ENCODE measurements at places on chromosomes 13 and 19. TPM values are rescaled to one million over a fixed set of nuclear protein-coding genes. Genes with fewer than 3 reads are reported as not detected.

- DNase-seq: no peak
Observed at GRCh38 chr13:43959291-43959690, 79.6 kb downstream of the LACC1 start.

DNA sequence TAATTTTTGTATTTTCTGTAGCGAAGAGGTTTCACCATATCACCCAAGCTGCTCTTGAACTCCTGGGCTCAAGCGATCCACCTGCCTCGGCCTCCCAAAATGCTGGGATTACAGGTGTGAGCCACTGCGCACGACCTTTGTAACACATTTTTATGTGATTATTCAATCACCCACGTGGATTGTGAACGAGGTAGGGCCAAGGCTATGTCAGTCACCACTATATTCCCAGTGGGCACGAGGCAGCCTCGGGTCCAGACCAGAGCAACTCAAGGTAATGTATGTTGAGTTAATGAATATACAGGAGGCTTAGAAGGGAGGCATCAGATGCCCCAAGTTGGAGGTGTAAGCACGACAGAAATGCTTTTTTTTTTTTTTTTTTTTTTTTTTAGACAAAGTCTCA is 8.9 kb downstream of the PTGIR start:
- DNase-seq: peak; percentile 17

GRCh38 chr13:41419206-41419605 is 38.1 kb upstream of the RGCC start:
- no peak for DNase-seq

DNA sequence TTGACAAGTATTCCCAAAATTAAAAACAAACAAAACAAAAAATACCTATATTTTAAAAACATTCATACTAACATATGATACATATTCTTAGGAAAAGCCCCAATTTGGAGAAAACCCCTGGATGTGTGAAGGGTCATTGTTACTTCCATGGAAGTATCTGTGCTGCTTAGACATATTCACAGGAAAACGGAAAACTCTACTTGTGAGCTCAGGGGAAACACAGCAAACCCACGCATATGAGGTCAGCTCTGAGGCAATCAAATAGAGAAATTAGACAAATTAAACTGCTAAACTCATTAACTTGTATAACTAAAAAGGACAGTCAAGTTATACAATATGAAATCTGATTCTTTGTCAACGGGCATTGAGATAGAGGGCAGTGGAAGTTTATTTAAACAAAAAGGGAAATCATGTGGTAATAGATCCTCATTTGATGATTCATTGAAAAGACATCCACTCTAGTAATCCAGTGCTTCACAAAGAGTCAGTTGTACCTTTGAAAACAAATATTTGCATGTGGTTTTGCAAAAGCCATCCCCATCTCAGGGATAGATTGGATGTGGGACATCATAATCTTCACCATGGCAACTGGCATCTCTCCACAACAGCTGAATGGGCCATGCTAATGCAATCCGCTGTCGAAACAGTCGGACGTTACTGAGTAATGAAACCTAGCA is 423.4 kb downstream of the ITGBL1 start:
- DNase-seq: no peak

- no peak for DNase-seq
Observed at GRCh38 chr13:95485518-95486144, 66.9 kb upstream of the CLDN10 start.

DNA sequence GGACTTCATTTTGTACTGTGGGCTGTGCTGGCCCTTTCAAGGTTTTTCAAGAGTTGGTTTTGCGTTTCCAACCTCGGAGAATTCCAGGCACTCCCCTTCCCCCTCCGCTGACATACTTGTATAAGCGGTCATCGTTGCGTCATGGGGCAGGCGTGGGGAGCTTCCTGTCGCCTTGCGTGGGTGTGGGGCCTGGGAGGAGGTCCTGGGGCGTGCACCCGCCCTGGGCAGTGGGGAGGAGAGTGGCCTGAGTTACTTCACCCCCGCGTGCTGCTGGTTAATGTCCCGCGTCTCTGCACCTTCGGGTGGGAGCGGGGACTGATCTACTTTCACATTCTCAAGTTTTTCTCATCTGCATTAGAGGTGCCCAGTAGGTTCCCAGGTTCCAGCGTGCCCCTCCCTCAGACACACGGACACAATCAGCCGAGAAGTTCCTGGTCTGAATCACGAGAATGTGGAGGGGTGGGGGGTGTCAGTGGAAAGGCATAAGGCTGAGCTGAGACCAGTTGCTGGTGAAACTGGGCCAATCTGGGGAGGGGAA is 4.1 kb downstream of the IER2 start:
- DNase-seq: peak; percentile 67

DNA sequence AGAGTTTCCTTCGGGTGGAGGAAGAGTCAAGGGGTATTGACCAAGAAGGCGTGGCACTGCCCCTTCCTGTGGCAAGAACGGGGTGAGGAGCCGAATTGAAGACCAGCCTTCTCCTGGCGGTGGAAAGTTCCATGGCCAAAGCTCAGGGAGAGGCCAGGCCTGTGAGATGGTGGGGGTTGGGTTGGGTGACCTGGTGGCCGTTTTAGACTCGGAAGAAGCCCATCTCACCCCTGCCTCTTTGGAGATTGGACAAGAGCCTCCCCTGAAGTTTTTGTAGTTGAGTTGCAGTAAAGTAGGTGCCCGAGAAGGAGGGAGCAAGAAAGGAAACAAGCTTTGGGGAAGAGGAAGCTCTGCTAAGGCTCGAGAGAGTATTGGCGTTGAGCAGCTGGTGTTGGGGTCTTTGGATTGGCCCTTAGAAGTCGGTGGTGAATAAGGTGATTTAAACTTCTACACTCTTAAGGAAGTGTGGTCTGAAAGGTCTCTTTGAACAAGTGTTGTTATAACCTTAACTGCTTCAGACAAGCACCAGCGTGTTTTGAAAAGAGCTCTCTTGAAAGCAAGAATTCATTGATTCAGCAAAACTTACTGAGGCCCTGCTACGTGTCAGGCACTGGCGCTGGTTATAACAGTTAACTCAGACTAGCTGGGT is 964 bp downstream of the SPINT2 start:
- DNase-seq: peak; percentile 66

DNA sequence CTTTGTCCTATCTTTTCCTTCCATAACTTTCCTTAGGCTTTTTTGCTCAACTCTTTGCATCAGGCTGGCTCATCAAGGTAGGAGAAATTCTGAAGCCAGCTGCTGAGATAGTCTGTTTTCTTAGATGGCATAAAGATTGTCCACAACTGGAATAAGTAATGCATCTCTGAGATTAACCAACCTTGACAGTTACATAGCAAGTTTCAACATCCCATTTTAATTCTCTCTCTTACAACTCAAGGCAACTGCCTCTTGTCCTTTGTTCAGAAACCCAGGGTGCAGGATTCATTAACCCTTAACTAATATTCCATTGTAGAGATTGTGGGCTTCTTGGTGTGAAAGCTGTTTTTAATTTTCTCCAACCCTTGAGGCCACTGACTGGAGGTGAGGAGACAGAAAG is 239.2 kb downstream of the LACC1 start:
- no peak for DNase-seq

GRCh38 chr19:14113762-14114414 is 3.7 kb downstream of the PRKACA start:
- DNase-seq: peak; percentile 50

DNA sequence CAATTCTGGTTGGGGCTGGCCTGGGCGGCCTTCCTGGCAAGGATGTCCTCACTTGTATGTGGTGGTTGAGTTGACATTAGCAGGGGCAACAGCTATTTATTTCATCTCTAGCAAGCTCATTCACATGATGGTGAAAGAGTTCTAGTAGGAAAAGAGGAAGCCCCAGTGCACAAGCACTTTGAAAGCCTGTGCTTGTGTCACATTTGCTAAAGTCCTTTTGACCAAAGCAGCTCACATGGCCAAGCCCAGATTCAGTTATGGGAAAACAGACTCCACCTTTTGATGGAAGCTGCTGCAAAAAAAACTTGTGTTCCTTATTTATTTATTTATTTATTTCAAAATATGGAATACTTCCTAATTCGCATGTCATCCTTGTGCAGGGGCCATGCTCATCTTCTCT is 17.2 kb downstream of the GTF2F2 start:
- DNase-seq: no peak

GRCh38 chr19:55623561-55623960 is 805 bp downstream of the ZNF784 start:
- no peak for DNase-seq

DNA sequence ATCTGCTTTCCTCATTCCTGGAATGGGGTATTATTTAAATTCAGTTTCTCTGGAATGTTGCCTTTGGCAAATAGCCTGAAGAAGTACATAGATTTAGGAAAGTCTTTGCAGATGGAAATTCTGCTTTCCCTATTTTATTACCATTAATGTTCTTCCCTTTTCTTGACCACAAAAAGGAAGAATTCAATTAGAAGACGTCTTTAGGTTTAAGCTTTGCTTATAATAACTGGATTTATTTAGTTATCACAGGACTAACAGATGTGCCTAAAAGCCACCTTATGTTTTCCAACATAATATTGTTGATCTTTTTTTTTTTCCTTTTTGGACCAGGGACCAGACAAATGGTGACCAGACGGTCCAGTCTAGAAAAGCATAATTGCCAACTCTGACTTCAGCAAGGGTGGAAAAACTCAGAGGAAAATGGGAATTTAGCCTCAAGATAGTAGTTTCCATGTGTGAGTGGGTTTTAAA is 210.1 kb upstream of the SPRY2 start:
- no peak for DNase-seq

Gene PTGIR
- 5.3 TPM for polyA plus RNA-seq

Gene ZNF763
- polyA plus RNA-seq: 3.0 TPM

Gene PMIS2
- polyA plus RNA-seq: not detected

Gene EGLN2
- 111 TPM for polyA plus RNA-seq

Gene CABP5
- not detected for polyA plus RNA-seq

Gene CD22
- polyA plus RNA-seq: 1,715 TPM

Gene ZNF729
- polyA plus RNA-seq: not detected

Gene SIGLEC11
- 0.09 TPM for polyA plus RNA-seq

Gene NALCN
- not detected for polyA plus RNA-seq

Gene OR10H1
- not detected for polyA plus RNA-seq

Gene ATXN8OS
- polyA plus RNA-seq: not detected

All from B cell (primary cell).